Amygdala (tissue), 56 donors: ENCODE measurements at places on chromosomes 7 and 10.

DNA sequence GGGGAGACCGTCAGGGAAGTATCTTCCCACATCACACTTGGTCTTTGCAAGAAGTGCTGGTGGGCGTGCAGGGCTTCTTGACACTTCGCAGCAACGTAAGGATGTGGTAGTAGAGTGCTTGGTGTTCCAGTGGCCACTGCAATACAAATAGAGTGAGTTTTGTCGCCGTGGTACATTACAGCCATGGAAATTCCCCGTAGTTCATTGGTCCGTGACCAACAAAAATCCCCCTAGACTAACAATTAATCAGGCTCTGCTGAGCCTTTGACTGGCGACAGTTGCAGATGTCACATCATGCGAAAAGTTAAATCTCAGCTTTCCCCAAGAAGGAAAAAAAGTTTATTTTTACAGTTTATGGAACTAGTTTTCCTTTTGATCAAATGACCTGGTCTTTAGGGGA, 134.7 kb downstream of the MGMT start:
- no peak for DNase-seq

DNA sequence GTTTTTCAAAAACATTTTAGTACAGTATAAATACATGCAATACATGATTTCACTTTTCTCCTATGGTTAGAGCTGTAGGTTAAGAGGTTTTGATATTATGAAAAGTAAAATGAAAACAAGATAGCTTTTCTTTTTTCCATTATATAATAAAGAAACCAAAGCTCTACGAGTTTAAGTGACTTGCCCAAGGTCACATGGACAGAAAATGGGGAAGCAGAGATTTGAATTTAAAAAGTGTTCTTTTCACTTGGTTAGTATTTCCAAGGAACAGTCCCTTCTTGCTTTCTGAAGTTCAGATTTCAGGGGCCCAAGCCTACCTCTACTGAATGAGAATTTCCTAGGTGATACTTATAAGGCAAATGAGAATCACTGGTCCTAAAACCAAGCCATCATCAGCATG, 13.2 kb upstream of the MAP3K8 start:
- DNase-seq, result no peak

DNA sequence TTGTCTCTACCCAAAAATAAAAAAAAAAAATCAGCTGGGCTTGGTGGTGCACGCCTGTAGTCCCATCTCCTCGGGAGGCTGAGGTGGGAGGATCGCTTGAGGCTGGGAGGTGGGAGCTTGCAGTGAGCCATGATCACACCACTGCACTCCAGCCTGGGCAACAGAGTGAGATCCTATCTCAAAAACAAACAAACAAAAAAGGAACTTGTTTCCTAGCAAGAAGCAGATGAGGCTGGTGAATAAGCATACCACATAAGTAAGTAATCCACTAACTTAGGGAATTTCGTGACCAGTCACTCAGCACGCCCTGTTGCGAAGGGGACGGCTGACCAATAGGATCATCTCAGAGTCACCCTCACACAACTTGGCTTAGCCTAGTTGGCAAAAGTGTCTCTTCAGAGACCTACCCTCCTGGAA, 64.6 kb downstream of the CUX1 start:
- DNase-seq, result no peak

DNA sequence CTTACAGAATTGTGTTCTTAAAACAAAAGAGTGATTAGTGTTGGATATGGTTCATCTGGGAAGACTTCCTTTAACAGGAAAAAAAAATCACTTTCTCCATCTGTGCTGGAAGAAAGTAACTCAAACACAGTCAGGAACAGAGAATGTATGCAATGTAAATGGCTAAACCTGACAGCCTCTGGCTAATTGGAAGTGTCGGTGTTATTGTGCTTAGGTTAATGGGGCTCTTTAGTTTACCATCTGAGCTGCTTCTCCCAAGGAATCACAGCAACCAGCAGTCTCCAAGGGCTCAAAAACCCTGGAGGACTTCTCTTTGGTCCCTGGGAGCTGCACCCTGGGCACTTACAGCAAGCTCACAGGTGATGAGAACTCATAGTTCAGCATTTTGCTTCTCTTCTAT, 724.5 kb downstream of the LRMDA start:
- no peak for DNase-seq

DNA sequence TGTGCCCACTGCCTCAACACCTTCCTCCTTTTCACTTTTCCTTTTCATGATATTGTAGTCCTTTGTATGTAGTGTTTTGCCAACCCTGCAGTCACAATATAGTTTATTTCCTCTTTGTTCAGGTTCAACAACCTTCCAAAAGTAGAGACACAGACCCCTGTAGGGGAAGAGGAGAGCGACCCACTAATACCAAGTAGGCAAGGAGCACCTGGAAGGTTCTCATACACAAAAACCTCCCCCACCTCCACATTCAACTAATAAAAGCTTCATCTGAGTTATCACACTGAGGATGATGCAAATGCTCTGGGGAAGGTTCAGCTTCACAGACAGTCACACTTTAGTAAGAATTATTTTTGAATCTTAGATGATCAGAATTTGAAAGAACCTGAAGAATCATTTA, 41.6 kb downstream of the PIK3AP1 start:
- no peak for DNase-seq

GRCh38 chr10:51501396-51501795, 198.0 kb downstream of the CSTF2T start:
- DNase-seq, result no peak

DNA sequence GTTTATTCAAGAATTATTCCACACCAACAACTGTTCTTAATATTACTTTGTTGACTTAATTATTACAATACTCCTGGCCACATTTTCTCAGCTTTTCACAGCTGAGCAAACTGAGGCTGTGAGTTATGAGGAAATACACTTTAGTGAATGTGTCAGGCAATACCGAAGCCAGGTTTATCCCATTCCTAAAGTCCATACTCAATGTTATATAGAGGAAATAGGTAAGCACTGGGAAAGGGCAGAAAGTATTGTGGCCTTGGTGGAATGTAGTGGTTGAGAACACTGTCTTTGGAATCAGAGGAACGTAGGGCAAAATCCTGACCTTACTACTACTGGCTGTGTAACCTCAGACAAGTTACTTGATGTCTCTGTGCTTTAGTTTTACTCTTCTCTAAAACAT, 110.8 kb downstream of the CD36 start:
- DNase-seq, result no peak

- DNase-seq, result no peak
These were observed 125.4 kb upstream of the FEZF1 start for GRCh38 chr7:122429926-122430325.

GRCh38 chr10:86365346-86366032, 1.1 kb downstream of the GRID1 start:
- no peak for DNase-seq

DNA sequence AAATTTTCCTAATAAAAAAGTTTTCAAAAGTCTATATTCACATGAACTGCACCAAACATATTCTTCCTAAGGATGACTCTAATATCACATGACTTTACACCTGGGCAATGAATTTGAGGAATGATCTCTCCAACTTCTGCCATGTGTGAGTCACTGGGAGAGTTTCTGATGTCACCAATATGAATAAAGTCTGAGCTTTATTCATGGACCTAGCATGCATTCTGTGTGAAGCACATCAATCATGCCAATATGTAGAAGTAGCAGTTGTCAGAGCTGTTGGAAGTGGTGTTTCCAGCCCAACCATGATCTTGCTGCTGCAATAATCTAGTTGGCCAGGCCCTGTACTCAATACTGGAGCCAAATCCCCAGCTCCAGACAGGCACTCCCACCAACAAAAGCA, 91.7 kb upstream of the IFRD1 start:
- no peak for DNase-seq
